Mesothelial cell of epicardium (in vitro differentiated cells): ENCODE measurements at places on chromosomes 13 and 19. TPM values are rescaled to one million over a fixed set of nuclear protein-coding genes. Genes with fewer than 3 reads are reported as not detected.

DNA sequence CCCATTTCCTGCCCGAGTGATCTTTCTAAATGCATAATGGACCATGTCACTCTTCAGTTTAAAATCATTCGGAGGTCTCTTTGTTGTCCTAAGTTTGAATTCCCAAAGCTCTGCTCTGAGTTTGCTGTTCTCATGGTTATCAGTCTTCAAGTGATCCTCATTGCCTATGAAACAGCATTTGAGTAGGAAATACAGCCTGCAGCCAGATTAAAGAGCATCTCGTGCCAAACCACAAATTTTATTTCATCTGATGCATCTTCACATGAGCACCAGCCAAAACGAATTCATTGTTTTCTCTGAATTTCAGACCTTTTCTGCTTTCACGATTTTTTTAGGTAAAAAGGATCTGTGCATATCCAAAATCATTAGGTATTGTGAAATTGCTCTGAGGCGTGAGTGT is 299.6 kb downstream of the TDRD3 start:
- DNase-seq = no peak

- no peak for DNase-seq
These were observed 77.1 kb downstream of the DCLK1 start for GRCh38 chr13:36054041-36054440.

Gene ITM2B
- 244 to 250 TPM (median 249 TPM) in 3 replicates for total RNA-seq

Gene IGSF23
- not detected in 3 replicates for total RNA-seq

Gene KL
- 0.33 to 0.40 TPM (median 0.34 TPM) in 3 replicates for total RNA-seq

- DNase-seq = no peak
These were observed 136.3 kb upstream of the CSNK1A1L start for GRCh38 chr13:37241786-37242185.

- DNase-seq = peak; percentile 59
These were observed 26.1 kb downstream of the GAS6 start for GRCh38 chr13:113837560-113838355.

GRCh38 chr13:88068975-88069374 is 397.8 kb downstream of the SLITRK5 start:
- no peak for DNase-seq

DNA sequence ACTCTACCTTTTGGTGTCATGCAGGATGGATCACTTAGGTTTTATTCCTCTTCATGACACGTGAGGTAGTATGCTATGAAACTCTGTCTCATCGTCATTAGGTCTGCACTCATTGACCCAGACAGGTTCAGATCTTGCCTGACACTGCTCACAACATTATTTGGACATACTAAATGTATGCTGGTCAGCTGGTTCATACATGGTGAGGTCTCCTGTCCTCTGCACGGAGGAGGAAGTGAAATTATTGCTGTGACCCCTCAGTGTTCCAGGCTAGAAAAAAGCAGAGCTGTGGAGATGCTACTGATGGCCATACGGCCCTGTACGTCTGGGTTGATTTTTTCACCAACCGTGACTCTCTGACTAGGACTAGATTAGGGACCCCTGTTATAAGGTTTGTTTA is 35.8 kb downstream of the LATS2 start:
- DNase-seq = no peak
